Fibroblast of villous mesenchyme (primary cell): ENCODE measurements at places on chromosomes 5 and 9. TPM values are rescaled to one million over a fixed set of nuclear protein-coding genes. Genes with fewer than 3 reads are reported as not detected.

DMXL1 gene
- total RNA-seq, result 49.6 and 54.8 TPM in 2 replicates

SLU7 gene
- total RNA-seq, result 39.0 and 48.4 TPM in 2 replicates

PCDHGA8 gene
- 3.0 and 3.2 TPM in 2 replicates for total RNA-seq

BARHL1 gene
- not detected in 2 replicates for total RNA-seq

FOXD1 gene
- 2.2 and 6.1 TPM in 2 replicates for total RNA-seq

ADAMTS12 gene
- 54.8 and 94.1 TPM in 2 replicates for total RNA-seq

PKD2L2 gene
- not detected in 2 replicates for total RNA-seq

HMGXB3 gene
- total RNA-seq, result 45.3 and 49.6 TPM in 2 replicates
